Stimulated activated CD4-positive, alpha-beta T cell treated with anti-CD3 and anti-CD28 coated beads, TNF-alpha, amount 100 ng/mL, for 24 hours (primary cell): ENCODE measurements at places on chromosomes 6 and 20.

DNA sequence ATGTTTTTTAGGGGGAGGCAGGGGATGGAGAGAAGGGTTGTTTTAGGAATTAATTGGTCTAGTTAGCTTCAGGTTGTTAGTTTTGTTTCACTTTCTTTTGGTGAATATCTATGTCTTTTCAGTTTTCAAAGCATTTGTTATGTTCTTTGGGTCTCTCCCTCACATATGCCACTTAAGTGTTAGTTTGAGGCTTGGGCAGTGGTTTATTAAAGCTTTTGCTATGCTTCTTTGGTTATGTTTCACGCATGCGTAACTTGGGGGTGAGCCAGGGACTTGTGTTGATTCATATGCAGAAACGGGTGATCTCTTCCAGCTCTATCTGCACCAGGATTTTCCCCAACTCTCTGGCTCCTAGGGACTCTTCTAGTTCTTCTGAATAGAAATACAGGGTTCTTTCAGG lies 11.4 kb upstream of the MMS22L start:
- no peak for DNase-seq

- DNase-seq, result no peak
Observed at GRCh38 chr6:136551103-136551502, 881 bp upstream of the MAP7 start.

- DNase-seq, result no peak
Observed at GRCh38 chr6:41374618-41375590, 39.5 kb downstream of the NCR2 start.

GRCh38 chr20:57660181-57660921 lies 40.1 kb upstream of the ZBP1 start:
- DNase-seq, result no peak

DNA sequence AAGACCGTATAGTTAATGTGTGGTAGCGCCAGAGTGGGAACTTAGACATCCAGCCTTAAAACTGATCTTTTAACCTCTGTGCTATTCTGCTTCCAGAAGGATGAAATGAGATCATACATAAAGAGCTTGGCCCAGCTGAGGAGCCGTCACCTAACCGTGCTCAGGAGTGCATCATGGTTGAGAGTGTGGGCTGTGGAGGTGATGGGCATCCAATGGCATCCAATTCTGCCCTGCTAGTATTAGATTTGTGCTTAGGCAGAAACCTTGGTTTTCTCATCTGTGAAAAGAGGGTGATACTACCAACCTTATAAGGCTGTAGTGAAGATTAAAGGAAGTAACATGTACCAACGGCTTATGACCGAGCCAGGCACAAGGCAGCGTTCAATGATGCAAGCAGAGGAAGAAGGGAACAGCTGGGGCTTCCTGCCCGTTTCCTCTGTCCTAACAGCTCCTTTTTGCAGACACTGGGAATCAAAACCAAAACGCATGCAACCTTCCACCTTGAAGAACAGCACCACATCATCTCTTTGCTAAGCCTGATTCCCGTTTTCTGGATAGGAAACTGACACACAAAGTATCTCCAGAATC lies 1.3 kb downstream of the SLC22A16 start:
- DNase-seq, result no peak

DNA sequence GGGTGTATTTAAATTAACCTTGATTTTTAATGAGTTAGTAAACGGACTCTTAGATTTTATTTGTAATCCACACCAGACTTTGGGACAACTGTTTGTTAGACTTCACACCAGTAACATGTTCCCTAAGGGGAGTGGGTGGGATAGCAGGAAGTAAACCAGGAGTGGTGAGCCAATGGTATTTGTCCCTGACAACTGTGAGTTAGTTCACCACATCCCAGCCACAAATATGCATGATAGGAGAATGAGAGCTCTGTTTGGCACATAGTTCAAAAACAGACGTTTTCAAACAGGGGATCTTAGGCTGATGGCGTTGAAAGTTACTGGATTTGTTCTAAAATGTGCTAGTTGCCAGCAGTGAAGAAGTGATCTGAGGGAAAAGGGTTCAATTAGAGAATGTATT lies 18.7 kb upstream of the COL10A1 start:
- no peak for DNase-seq

GRCh38 chr6:68502946-68503345 lies 132.1 kb upstream of the ADGRB3 start:
- no peak for DNase-seq

GRCh38 chr20:1338096-1338495 lies 9.2 kb upstream of the SDCBP2 start:
- DNase-seq, result no peak

- DNase-seq, result no peak
Observed at GRCh38 chr6:166987930-166988329, 11.3 kb upstream of the CEP43 start.

GRCh38 chr6:795046-795685 lies 102.2 kb upstream of the EXOC2 start:
- no peak for DNase-seq

- DNase-seq, result no peak
Observed at GRCh38 chr6:167230288-167230687, 60.8 kb upstream of the UNC93A start.

GRCh38 chr6:45808917-45809316 lies 206.7 kb downstream of the CLIC5 start:
- DNase-seq, result no peak

- DNase-seq, result no peak
Observed at GRCh38 chr6:4620284-4621151, 155.7 kb upstream of the CDYL start.

GRCh38 chr20:46626758-46627157 lies 24.5 kb downstream of the SLC13A3 start:
- no peak for DNase-seq

DNA sequence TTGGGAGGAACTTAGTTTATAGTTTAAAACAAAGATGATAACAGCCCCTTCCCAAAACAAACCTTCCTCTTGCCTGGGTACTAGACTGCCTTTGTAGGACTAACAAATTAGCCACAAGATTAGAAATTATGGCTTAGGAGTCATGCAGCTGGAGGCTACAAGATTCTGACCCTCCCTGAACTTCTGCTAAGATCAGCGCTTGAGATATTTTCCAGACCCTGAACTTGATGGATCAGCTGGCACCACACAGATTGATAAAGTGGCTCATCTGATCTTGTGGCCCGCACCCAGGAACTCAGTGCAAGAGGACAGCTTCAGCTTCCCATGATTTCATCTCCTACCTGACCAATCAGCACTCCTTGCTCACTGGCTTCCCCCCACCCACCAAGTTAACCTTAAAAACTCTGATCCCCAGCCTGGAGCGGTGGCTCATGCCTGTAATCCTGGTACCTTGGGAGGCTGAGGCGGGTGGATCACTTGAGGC lies 5.9 kb upstream of the SERINC3 start:
- DNase-seq, result no peak

DNA sequence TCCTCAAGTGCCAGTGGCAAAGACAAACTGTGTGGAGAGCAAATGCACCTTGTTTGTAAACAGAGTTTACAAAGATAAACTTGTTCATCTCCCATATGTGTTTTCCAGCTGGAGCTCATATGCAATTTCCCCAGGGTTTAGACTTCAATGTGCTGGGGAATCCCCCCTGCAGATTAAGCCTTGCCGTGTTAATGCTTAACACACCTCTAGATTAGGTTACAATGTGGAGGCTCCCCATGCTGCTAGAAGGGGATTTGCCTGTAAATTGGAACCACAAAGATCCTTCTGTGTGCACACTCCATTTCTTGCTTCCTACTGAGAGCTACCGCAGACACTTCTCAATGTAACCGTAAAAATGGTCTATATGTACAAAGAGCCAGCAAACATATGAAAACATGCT lies 263.1 kb downstream of the TBX18 start:
- no peak for DNase-seq

DNA sequence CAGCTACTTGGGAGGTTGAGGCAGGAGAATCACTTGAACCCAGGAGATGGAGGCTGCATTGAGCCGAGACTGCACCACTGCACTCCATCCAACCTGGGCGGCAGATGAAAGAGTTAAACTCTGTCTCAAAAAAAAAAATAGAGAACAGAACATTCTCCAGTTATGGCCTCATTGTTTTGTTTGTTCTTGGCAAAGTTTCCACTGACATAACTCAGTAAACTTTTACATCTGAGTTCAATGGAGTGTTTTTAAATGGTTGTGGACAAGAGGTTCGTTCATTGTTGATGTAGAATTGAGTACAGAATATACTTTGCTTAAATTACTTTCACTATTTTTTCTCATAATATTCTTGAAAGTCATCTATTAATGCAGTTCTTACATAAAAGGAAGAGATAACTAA lies 42.2 kb upstream of the IFNGR1 start:
- DNase-seq, result no peak

GRCh38 chr6:80214436-80215022 lies 108.1 kb downstream of the BCKDHB start:
- DNase-seq, result no peak

DNA sequence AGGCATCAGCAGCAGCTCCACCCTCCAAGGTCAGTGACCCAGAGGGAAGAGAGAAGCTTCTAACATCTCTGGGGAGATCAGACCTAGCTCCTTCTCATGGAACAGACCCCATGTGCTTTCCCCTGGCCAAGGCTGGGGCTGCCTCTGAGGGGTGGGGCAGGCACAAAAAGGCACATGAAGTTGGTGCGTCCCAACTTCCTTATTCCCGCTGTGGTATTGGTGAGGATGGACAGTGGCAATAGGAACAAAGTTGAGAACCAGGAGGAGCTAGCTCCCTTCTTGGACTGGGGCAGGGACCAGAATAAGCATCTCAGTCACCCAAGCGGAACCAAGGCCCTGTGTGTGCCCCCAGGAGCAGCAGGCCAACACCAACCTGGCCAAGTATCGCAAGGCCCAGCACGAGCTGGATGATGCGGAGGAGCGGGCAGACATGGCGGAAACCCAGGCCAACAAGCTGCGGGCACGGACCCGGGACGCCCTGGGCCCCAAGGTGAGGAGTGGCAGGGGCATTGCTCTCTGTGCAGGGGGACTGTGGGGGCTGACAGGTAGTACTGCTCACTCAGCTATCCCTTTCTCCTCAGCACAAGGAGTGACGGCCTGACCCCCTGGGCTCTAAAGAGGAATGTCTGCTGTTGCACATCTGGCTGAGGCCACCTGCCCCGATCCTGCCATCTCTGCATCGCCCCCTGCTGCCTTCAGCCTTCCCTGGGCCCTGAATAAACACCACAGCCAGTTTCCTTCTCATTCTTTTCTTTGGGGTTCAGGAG lies 46.1 kb downstream of the MYH7B start:
- no peak for DNase-seq

- DNase-seq, result no peak
Observed at GRCh38 chr6:125930765-125931418, 25.7 kb upstream of the HINT3 start.

DNA sequence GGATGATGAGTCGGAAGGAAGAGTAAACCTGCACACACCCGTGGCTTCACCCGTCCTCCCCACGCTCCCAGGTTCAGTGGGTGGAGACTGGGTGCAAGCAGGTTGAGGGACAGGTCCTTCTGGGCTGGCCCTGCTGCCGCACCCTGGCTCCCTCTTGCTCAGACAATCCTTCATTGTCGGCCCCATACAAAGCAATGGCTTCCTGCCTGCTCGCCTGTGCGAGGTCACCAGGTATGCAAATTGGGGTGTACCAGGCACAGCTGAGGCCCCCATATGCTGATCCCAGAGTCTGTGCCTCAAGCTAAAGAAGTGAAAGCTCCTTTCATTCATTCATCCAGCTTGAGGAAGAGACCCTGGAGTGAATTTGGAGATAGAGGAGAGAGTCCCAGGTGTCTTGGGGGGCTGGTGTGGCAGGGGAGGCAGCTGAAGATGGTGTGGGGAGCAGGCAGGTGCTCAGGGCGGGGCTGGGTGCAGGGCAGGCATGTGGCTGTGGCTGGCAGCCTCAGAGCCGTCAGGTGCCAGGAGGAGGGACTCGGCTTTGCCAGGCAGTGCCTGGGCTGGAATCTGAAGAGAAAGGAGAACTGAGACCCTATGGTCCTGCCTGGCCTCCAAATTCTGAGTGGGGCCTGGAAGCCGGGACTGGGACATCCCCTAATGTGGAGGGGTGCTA lies 4.7 kb downstream of the SLCO4A1 start:
- DNase-seq, result no peak

DNA sequence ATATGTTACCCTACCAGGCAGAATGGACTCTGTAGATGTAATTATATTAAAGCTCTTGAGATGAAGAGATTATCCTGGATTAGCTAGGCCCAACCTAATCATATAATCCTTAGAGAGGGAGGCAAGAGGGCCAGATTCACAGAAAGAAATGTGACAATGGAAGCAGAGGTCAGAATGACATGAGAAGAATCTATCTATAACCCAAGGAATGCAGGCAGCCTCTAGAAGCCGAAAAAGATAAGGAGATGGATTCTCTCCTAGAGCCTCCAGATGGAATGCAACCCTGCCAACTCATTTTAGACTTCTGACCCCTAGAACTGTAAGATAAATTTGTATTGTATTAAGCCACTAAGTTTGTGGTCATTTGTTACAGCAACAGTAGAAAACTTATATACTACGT lies 12.3 kb downstream of the PXT1 start:
- no peak for DNase-seq

DNA sequence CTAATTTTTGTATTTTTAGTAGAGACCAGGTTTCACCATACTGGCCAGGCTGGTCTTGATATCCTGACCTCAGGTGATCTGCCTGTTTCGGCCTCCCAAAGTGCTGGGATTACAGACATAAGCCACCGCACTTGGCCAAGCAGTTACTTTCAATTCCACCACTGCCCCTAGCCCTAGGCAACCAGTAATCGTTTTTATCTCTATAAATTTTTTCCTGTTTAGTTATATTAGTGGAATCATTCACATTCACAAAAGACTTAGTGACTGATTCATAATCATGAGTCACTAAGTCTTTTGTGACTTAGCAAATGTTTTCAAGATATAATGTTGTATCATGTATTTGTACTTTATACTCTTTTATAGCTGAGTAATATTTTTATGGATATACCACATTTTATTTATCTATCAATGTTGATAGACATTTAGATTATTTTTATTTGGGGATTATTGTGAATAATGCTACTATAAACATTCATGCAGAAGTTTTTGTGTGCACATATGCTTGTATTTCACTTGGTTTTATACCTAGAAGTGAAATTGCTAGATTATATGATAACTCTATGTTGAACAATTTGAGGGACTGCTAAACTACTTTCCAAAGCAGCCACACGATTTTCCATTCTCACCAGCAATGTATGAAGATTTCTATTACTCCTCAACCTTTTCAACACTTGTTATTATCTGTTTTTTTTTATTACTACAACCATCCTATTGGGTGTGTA lies 421.4 kb upstream of the ID4 start:
- no peak for DNase-seq

- DNase-seq, result no peak
Observed at GRCh38 chr6:30364591-30364990, 19.6 kb downstream of the RPP21 start.

DNA sequence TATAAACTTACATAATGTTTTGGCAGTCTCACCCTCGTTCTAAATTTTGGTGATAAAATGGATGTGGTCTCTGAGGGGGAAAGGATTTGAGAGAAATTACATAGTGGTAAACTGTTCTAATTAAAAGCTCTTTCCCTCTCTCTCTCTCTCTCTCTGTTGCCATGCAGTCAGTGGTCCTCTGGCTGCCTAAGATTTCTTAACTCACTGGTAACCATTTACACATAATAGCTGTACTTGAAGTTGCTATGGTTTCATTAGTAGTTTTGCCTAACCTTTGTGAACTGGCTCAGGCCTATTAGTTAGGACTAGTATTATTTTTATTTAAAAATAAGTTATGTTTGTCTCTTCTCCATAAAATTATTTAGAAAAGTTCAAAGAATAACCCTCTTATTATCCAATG lies 42.0 kb downstream of the MAPK14 start:
- no peak for DNase-seq

GRCh38 chr6:10381133-10381829 lies 33.6 kb downstream of the TFAP2A start:
- DNase-seq, result no peak
